ENCODE measurements at places on chromosomes 16 and 17. TPM values are rescaled to one million over a fixed set of nuclear protein-coding genes. Genes with fewer than 3 reads are reported as not detected.

MIEN1 gene
- total RNA-seq: 49.0 TPM

HOXB1 gene
- total RNA-seq: not detected

KRT17 gene
- total RNA-seq: not detected

C17orf78 gene
- total RNA-seq: not detected

WSCD1 gene
- 54.1 TPM for total RNA-seq

NPIPA2 gene
- total RNA-seq: 5.0 TPM

TNP2 gene
- total RNA-seq: not detected

CTRB2 gene
- total RNA-seq: not detected

SPSB3 gene
- total RNA-seq: 63.6 TPM

SRCAP gene
- total RNA-seq: 49.5 TPM

ABCA10 gene
- total RNA-seq: 0.58 TPM

SCNN1B gene
- total RNA-seq: 0.19 TPM

VPS35 gene
- total RNA-seq: 62.1 TPM

CNEP1R1 gene
- total RNA-seq: 21.1 TPM

CORO1A gene
- total RNA-seq: 3.0 TPM

GDPD3 gene
- 5.3 TPM for total RNA-seq

AOC3 gene
- 0.82 TPM for total RNA-seq

CBX1 gene
- total RNA-seq: 65.3 TPM

CACNG1 gene
- not detected for total RNA-seq

TPSAB1 gene
- total RNA-seq: not detected

RNF222 gene
- not detected for total RNA-seq

CDRT15 gene
- not detected for total RNA-seq

KRTAP1-5 gene
- 0.29 TPM for total RNA-seq

KRT16 gene
- not detected for total RNA-seq

KIAA0513 gene
- 4.6 TPM for total RNA-seq

FNDC8 gene
- not detected for total RNA-seq

HSPB9 gene
- not detected for total RNA-seq

RAMP2 gene
- 23.7 TPM for total RNA-seq

GAS2L2 gene
- total RNA-seq: not detected

ENKD1 gene
- 20.5 TPM for total RNA-seq

ITGAL gene
- not detected for total RNA-seq

TP53TG3C gene
- total RNA-seq: not detected

DNAAF8 gene
- 0.68 TPM for total RNA-seq

ASPSCR1 gene
- total RNA-seq: 25.1 TPM

OR1F1 gene
- total RNA-seq: not detected

MFAP4 gene
- total RNA-seq: not detected

NDRG4 gene
- 38.4 TPM for total RNA-seq

KRTAP16-1 gene
- total RNA-seq: not detected

CDRT15L2 gene
- total RNA-seq: not detected

TBCD gene
- total RNA-seq: 144 TPM

SLC43A2 gene
- 29.5 TPM for total RNA-seq

ANKRD13B gene
- total RNA-seq: 27.8 TPM

PIPOX gene
- not detected for total RNA-seq

TAT gene
- not detected for total RNA-seq

CAPNS2 gene
- not detected for total RNA-seq

TNFRSF17 gene
- total RNA-seq: not detected

SPNS3 gene
- total RNA-seq: 0.24 TPM

ENPP7 gene
- total RNA-seq: not detected

SNX20 gene
- total RNA-seq: 0.73 TPM

All from glomerular endothelial cell (primary cell).